ENCODE measurements at places on chromosomes 5 and 9.

DNA sequence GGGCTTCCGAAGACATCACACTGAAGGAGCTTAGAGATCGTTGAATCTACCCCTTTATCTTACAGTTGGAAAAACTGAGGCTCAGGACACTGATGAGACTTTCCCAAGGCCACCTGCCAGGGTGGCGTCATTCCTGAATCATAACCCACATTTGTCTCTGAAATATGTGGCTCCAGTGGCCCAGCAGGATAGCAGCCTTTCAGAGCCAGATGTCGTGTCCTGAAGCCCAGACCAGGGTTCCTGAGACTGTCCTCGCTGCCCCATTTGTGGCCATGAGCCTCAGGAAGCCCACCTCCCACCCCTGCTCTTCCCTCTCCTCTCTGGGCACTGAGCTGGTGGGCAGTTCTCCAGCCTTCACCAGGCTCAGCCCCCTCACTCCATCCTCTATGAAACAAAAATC lies 2.4 kb downstream of the HMCN2 start:
- DNase-seq: no peak

DNA sequence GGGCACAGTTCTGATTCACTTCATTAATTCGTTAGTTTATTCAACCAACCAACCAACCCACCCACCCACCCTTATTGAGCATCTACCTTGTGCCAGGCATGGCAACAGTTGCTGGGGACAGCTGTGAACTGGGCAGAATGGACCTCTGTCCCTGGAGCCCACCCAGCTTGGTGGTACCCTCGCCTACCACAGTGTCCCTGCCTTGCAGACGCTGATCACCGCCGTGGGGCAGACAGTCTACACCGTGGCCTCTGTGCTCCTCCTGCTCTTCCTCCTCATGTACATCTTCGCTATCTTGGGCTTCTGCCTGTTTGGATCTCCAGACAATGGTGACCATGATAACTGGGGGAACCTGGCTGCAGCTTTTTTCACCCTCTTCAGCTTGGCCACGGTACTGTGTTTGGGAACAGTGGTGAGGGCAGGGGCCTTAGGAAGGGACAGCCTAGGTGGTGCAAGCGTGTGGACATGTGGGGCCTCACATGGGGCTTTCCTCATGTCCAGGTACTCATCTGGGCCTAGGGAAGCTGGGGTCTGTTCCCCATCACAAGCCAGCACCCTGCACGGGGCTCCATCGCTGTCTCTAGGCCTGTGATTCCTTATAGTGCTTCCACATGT lies 26.2 kb downstream of the PITX1 start:
- DNase-seq: no peak

DNA sequence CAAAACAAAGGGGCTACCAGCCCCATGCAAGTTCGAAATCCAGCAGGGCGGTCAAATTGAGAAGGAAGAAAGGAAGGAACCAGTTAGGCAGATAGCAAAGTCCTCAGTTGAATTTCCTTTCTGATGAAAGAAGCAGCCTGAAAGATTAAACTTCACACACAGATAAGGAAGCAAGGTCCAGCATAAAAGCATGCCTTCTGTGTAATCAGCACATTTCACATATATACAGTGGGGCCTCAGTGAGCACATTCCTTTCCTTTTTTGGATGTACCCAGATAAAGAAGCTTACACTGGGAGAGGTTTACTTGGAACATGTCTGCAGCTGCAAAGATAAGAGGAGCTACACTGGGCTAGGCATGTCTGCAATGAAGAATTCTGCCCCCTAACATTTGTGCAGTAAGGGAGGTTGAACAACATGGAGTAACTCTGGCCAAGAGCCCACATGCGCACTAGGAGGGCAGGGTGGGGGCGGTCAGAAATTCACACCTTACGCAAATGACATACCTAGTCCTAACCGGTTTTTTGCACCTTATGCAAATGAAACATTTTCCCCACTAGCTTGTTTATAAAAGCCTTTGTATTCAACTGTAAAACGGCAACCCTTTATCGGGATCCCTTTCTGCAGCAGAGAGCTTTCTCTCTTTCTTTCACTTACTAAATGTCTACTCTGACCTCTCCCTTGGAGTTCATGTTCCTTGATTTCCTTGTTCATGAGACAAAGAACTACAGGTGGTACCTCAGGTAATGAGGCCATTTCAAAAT lies 149.7 kb upstream of the FBXL17 start:
- DNase-seq: no peak

GRCh38 chr5:96708600-96708999 lies 46.4 kb downstream of the CAST start:
- DNase-seq: no peak

GRCh38 chr9:89375191-89375760 lies 57.0 kb downstream of the SECISBP2 start:
- peak; percentile 80 for DNase-seq

GRCh38 chr5:127355337-127355736 lies 64.7 kb downstream of the MEGF10 start:
- DNase-seq: no peak

DNA sequence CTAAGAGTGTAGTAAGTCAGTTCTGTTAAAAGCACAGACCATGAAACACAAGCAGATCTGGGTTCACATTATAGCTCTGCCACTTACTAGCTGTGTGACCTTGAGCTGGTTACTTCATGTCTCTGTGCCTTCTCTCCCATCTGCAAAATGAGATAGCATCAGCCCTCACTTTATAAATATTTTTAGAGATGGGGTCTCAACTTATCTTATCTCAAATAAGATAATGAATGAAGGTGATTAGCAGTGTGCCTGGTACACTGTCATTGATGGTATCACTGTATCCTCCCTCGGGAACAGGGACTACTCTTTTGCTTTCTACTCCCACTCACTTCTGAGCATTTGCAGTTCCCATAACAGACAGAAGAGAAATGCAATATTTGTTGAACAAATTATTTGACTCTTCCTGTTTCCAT lies 52.4 kb downstream of the GALNT10 start:
- DNase-seq: no peak

DNA sequence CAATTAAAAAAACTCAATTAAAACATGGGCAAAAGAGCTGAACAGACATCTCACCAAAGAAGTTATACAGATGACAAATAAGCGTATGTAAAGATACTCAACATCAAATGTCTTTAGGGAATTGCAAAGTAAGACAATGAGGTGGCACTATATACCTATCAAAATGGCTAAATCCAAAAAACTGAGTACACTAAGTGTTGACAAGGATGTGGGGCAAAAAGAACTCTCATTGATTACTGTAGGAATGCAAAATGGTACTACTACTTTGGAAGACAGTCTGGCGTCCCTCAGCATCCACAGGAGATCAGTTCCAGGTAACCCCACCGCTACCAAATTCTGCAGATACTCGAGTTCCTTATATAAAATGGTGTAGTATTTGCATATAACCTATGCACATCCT lies 198.1 kb downstream of the DAB2IP start:
- no peak for DNase-seq

DNA sequence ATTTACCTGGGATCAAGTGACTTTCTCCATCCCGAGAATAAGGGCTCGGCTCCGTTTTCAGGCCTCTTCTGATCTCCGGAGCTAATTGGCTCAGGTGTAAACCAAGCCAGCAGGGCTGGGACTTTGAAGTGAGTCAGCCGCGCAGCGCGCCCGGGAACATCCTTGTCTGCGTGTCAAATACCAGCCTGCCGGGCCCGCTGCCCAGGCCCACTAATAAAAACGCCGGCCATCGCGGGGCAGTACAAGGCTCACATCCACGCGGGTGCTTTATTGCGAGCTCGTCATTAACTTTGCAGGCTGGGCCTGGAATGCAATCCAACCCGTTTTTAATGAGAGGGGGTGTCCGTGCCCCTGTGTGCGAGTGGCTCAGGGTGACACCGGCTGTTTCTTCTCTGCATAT lies 416.8 kb downstream of the IRX2 start:
- no peak for DNase-seq

DNA sequence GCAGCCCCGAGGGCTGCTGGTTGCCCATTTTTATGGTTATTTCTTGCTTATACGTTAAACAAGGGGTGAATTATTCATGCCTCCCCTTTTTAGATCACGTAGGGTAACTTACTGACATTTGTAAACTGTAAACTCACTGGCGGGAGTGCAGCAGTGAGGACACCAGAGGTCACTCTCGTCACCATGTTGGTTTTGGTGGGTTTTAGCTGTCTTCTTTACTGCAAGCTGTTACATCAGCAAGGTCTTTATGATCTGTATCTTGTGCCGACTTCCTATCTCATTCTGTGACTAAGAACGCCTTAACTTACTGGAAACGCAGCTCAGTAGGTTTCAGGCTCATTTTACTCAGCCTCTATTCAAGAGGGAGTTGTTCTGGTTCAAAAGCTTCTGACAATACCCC lies 155.0 kb upstream of the PRDM9 start:
- no peak for DNase-seq

DNA sequence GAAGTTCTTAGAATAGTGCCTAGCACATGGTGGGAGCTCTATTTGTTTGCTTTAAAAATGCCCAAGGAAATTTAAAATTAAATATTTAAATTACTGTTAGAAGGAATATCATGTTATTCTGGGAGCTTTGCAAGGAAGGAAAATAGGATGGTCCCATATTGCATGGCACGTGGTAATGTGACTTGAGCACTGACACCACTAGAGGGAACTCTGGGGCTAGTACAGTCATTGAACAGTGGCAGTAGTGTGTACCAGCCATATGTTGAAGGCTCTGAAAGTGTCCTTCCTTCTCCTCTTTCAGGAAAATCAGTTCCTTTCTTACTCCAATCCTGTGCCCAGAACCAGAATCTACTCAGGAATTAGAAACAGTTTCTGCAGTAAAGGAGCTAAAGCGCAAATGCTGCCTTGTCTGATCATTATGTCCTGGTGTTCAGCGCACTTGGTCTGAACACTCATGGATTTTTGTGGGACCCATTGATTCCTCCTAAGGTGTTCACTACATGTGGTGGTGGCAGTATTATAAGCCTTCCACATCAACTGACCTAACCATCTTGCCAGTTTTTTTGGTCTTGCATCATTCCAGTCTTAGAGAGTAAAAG lies 54.1 kb downstream of the GDA start:
- peak; percentile 39 for DNase-seq

- no peak for DNase-seq
Observed at GRCh38 chr5:83434946-83435345, 36.6 kb upstream of the VCAN start.

GRCh38 chr5:64180661-64181343 lies 15.2 kb downstream of the RNF180 start:
- no peak for DNase-seq

GRCh38 chr5:13946111-13946510 lies 1.6 kb upstream of the DNAH5 start:
- DNase-seq: no peak

DNA sequence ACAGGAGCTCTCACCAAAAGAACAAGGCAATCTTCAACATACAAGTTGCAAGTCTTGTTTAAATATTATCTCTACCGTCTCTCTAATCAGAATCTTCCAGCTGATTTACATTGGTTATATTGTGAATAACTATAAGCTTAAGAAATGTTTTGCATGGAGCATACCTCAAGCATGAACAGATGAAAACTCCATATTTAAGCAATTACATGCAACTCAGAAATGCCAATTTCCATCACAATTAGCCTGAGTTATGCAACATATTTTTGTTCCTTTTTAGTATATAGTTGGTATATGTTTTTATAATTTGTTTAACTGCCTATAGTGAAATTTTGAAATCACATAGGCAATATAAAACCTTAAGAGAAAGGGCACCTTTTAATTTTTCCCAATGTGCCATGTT lies 142.5 kb downstream of the DENND1A start:
- no peak for DNase-seq

GRCh38 chr5:38816083-38817030 lies 29.5 kb upstream of the OSMR start:
- DNase-seq: no peak

GRCh38 chr9:73906671-73907070 lies 590.5 kb upstream of the RORB start:
- no peak for DNase-seq

GRCh38 chr9:88052321-88052965 lies 78.1 kb upstream of the CDK20 start:
- DNase-seq: no peak

DNA sequence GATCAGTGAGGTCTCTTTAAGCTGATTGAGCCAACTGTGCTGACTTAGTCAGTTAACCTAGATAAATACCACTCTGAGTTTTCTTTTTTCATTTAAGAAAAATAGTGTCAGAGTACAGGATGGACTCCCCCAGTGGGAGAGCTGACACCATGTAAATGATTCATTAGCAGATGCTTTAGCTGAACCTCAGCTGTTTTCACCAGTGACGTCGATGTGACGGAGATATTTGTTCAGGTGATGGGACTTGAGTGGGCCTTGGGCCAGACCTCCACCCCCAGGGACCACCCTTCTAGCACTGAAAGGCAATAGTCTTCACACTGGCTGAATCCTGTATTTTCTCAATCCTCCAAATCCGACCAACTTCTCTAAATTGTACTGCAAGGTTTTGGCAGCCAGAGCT lies 196.1 kb downstream of the GAS1 start:
- DNase-seq: no peak

DNA sequence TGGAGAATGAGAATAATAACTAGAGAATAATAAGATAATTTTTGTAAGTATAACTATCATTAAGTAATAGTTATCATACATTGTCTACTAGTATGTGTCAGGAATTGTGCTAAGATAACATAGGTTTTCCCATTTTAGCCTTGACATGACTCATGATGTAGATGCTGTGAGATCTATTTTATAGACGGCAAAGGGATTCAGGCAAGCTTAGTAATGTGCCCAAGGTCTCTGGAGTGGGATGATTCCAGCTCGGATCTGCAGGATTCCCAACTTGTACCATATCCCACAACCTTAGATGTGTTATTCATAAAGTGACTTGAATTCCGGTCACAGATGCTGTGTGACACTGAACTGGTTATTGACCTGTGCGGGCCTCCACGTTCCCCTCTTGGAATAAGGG lies 51.5 kb downstream of the IL31RA start:
- no peak for DNase-seq

GRCh38 chr5:145689235-145689634 lies 145.9 kb downstream of the PRELID2 start:
- no peak for DNase-seq

DNA sequence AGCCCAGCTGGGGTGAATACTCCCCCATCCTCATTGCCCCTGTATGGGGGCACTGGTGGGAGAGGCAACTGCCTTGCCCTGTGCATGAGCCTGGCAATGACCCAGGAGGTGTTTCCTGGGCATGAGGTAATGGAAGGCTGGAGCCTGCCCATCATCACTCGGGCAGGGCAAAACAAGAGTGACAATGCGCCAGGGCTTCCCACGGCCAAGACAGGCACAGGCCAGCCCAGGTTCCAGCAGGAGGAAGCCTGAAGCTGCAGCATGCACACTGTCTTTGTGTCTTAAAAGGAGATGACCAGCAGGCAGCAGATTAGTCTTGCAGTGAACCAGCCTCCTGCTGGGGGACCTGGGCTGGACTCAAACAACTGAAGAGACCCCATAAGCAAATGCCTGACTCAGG lies 92.2 kb upstream of the SMIM23 start:
- no peak for DNase-seq

DNA sequence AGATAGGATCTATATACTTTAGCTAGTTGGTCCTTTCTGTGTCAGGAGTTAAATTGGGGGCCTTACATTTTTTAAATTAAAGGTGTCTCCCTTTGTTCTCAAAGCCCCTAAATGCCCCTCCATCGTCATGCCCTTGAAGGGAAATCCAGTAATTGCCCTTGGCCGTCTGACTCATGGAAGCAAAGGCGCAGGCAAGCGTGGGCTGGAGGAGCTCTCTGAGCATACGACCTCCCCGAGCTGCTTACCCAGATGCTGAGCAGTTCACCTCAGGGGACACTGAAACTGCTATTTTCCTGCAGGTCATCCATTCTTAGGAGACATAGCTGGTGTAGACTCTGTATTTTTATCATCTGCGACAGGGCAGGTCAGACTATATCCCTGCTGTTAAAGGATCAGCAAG lies 23.0 kb downstream of the PCSK1 start:
- DNase-seq: no peak

- DNase-seq: no peak
Observed at GRCh38 chr5:105057001-105057436, 1494.4 kb upstream of the NUDT12 start.
